ENCODE measurements at places on chromosomes 5 and 9.

DNA sequence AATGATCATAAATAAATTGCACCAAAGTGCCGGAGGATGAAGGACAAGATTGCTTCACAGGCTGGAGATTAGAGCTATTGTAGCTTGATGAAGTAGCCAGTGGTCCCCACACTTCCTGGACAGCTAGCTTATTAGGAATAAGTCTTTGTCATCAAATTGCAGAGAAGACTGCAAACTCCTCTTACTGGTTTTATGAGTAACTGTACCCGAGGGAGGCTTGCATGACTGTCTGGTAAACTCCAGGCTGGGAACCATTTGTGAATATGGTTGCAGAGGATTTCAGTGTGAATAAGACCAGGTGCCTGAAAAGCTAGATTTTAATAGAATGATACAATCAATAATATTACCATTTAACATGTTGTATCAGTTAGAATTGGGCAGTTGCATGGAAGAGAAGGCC is 36.5 kb upstream of the SEMA5A start:
- DNase-seq, result no peak

- DNase-seq, result no peak
Measured at GRCh38 chr5:119274030-119274766, 81.6 kb upstream of the TNFAIP8 start.

- no peak for DNase-seq
Measured at GRCh38 chr5:71011194-71011792, 13.8 kb downstream of the NAIP start.

- DNase-seq, result no peak
Measured at GRCh38 chr9:71941060-71941568, 29.7 kb downstream of the C9orf85 start.

DNA sequence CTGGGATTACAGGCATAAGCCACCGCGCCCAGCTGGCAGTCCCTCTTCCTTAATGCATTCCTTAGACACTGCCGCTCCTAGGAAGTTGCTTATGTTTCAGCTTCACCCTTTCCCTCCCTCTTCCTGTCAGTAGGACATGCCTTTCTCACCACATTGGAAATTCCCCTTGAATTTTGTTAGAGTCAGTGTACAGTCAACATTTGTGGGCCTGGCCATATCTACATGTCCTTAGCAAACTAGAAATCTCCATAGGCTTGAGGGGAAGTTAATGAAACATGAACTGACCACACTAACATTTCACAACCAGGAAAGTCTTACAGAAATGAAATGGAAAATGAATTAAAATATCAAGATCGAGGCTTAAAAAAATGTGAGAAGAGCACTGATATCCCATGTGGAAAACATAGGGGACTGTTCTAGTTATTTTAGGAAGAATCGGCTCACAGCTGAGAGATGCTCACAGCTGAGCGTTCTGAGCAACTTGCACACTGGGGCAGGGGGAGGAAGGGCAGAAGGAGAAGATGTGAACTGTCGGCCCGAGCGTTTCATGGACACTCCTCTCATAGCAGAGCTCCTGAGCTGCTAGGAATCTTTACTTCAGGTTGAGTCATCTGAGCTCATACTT is 21.1 kb upstream of the LVRN start:
- DNase-seq, result no peak

DNA sequence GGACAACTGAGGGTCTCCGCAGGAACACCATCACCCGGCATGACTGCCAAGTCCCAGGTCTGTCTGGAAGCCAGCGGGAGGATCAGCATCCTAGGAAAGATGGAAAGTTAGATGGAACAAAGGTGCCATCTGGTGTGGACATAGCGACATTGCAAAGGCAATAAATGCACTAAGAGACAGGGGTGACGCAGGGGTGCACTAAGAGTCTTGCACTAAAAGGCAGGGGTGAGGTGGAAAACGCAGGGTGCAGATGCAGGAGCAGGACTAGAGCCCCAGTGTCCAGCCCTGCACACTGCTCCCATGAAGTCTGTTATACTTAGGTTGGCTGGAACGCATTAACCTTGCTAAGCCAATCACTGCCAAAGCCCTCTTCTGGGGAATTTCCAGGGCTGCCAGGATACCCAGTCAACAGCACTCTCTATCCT is 15.5 kb downstream of the ATOX1 start:
- DNase-seq, result no peak

- DNase-seq, result no peak
Measured at GRCh38 chr5:167177736-167178135, 1113.7 kb upstream of the WWC1 start.

DNA sequence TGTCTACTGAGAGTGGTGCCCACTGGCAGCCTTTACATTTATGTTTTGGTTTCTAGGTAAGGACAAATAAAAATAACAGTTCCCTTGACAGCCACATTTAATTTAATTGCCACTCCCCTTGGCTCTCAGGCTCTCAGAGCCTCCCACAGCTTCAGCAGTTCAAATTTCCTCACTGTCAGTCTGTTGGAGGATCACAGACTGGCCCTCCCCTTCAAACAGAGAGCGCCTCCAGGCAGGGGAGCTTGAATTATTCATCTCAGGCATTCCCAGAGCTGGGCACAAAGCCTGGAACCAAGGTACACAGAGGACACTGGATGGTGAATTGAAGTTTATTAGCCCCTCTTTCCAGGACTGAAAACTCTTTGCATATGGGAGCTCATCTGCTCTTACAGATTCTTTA is 407.7 kb downstream of the SPOCK1 start:
- DNase-seq, result no peak

GRCh38 chr5:169686137-169686536 is 49.1 kb downstream of the DOCK2 start:
- no peak for DNase-seq

DNA sequence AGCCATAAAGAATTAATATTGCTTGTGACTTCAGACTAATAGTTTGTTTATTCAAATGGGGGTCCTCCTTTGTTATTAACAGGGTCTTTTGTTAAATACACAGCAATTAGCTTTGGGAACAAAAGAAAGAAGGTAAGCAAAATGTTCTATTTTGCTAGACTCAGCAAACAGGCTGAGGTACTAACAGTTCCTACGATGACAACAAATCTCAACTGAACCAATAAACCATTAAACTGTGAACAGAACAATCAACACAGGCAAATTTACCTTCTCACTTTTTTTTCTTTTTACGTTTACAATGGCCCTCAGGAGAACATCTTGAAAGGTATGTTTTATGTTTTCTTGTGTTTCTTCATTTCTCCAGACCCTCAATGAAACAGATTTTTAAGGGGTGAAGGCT is 207.2 kb downstream of the NFIB start:
- no peak for DNase-seq

- no peak for DNase-seq
Measured at GRCh38 chr9:119372951-119373350, 3.7 kb upstream of the BRINP1 start.

DNA sequence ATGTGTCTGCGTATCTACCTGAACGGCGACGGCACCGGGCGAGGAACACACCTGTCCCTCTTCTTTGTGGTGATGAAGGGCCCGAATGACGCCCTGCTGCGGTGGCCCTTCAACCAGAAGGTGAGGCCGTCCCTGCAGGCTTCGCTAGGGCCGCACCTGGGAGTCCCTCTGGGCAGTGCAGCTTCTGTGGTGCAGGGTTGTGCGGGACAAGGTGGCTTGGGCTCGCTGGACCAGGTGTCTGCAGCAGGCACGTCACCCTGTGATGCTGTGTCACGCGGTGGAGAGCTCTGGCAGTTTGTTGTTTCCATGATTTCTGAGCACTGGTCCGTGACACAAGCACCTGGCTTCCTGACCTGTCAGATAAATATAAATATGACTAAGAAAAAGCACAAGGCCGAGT is 20.7 kb downstream of the FBXW5 start:
- no peak for DNase-seq

- no peak for DNase-seq
Measured at GRCh38 chr5:17436761-17437221, 61.2 kb upstream of the TAF11L2 start.

DNA sequence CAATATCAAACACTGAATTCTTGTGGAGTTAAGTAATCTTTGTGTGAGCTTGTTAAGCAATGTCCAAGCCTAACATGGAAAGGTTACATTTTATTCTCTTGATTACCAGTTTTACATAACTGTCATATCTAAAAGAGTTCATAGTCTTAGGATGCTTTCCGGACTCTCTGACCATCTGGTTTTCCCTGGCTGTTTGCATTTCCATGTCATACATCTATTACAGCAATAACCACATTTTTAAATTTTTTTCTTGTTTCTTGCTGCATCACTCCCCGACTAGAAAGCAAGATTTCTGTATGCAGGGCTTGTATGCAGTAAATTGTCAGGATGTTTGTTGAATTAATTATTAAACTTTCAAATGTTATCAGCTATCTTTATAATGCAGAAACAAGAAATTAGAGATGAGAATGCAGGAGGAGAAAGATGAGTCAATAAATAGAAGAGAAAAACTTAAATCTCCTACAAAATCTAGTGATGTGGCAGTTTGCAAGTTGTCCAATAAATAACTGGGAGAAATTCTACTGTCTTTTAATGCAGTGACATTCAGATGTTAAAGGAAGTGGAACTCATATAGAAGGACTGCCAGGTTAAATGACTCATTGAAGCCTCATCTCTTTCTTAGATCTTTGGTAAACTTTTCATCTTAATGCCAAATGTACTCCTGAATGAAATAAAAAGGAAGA is 179.6 kb upstream of the SGCD start:
- no peak for DNase-seq

GRCh38 chr9:105500108-105500766 is 52.4 kb downstream of the FSD1L start:
- peak; percentile 8 for DNase-seq

DNA sequence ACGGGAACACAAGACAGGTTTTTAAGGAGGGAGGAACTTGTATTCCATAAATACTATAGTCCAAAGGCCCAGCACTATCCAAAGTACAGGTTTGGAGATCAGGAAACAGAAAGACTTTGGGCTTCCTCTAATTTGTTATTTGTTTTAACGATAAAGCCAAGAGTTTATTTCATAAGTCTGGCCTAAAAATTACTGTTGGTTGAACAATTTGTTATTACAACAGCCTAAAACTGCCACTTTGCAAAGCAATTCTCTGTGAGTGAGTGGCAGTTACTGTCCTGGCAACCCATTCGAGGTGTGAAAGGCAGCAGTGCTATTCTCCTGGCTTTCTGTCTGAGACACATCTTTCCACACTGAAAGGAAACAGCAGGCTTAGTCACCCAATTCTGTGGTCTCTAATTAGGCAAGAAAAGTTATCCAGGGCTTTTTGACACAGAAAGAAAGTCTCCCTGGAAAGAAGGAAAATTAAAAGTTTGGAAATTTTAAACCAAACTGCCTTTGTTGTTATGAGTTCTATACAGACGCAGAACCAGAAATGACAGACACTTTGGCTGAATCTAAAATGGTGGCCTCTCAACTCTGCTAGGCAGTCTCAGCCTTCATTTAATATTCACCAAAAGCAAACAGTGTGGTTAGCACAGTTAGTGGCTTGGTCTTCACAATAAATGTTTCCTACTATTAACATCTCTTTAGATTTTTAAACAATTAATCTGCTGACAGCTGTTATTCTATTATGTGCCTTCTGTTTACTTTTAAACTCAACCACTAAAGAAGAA is 33.9 kb downstream of the PSMB7 start:
- DNase-seq, result no peak

GRCh38 chr5:32542216-32543059 is 42.9 kb upstream of the SUB1 start:
- no peak for DNase-seq
